ENCODE measurements at places on chromosomes 6 and 20.

DNA sequence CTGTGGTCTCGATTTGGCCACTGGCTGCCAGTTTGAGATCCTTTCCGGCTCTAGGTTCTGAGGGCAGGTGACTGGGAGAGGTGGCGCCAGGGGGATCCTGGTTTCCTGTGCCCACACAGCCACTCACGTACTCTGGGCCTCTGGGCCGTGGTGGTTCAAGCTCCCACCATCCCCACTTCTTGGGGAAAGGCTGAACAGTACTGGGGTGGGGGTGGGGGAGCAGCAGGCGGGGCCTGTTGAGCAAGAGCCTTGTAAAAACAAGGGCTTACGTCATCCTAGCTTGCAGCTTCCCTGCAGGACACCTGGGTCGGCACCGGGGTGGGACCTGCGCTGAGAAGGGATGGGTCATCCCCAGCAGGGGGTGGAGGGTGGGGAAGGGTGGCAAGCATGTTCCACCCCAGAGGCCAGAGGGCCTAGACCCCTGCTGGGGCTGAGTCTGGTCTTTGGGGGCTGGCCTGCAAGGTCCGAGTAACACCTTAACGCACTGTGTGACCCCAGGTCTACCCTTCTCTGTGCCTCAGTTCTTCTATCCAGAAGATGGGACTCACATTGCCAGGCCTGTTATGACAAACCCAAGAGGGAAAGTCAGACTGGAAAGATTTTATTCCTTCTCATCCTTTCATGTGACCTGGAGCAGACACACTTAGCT lies 3.1 kb upstream of the CEBPB start:
- DNase-seq, result peak; percentile 24

DNA sequence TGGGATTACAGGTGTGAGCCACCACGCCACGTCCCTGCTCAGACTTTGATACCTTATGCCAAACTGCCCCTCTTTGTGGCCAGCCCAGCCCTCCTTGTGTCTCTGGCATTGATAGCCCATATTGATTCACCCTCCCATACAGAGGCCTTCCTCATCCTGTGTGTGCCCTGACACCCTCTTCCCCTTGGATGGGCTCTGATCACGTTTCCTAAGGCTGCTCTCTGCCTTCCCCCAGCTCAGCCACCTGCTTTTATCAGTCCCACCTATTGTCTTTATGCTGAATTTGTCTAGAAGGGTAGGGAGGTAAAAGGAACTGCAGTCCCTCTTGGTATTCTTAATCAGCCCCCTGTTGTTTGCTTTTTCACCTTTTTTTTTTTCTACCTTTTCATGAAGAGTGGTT lies 95.9 kb downstream of the CDKAL1 start:
- no peak for DNase-seq

- DNase-seq, result no peak
Observed at GRCh38 chr20:13101276-13101675, 92.5 kb downstream of the SPTLC3 start.

- DNase-seq, result peak; percentile 13
Observed at GRCh38 chr6:81772741-81773140, 20.3 kb upstream of the TENT5A start.

- no peak for DNase-seq
Observed at GRCh38 chr20:6612606-6612923, 154.9 kb upstream of the BMP2 start.

DNA sequence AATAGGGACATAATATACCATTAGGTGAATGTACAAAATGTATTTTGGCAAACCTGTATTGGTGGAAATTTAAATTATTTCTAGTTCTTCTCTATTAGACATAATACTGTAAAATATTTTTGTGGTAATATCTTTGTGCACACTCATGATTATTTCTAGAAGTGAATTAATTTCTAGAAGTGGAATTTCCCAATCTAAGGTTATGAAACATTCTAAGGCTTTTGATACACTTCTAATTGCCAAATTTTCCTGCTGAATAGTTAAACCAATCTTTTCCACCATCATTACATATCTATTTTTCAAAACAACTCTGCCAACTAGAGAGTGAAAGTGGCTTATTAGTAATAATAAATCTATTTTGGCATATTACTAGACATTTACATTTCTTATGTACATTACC lies 1.8 kb upstream of the CCND3 start:
- no peak for DNase-seq

DNA sequence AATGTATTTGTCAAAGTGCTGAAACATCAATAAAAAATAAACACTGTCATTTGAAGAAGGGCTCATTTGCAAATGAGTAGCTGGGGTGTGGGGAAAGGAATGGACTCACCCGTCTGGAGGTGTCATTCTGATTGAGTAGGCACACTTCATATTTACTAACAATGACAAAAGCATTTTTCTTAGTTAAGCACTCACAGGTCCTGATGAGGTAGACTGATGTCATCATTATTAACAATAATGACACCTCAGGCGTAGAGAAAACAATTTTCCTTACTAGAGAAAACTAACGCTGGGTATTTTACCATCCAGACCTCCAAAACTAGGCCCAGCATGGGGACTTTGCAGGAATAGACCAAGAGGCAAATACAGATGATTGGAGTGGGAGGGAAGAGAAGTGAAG lies 76.0 kb downstream of the UNC5CL start:
- no peak for DNase-seq

DNA sequence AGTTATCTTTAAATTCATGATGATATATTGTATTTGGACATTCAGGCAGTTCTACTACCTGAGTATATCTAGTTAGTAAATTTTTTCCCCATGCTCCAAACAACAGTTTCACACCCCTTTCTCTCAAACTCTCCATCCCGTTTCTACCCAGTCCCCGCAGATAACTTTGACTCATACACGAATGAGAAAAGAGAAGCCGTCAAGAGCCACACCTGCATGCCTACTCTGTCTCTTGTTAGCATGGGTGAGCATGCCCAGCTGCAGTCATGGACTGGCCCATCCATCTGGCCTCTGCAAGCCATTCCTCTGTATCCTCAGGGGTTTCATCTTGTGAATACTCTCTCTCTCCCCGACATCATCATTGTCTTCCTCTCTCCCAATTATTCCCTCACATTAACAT lies 41.5 kb downstream of the MYB start:
- DNase-seq, result no peak

- DNase-seq, result no peak
Observed at GRCh38 chr6:121274666-121275295, 59.5 kb downstream of the TBC1D32 start.

DNA sequence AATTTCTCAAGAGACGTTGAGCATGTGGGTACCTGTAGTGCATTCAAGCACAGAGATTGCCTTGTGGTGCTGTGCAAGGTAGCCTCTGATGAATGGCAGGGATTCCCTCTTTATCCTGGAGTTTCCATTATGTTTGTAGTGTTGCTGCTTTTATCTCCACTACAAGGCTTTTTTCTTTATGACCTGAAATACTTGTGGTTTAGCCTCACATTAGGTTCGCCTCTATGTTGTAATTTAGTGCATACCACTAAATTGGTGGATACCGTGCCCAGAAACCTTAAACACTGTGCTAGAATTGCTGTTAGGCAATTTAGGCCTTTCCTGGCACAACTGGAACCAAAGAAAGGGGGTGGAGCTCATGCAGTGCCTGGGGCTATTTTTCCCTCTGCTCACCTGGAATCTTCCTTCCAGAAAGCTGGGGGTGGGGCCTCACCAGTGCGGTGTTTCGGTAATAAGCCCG lies 76.8 kb downstream of the NCOA7 start:
- no peak for DNase-seq

GRCh38 chr20:19327401-19327800 lies 115.0 kb downstream of the SLC24A3 start:
- no peak for DNase-seq

DNA sequence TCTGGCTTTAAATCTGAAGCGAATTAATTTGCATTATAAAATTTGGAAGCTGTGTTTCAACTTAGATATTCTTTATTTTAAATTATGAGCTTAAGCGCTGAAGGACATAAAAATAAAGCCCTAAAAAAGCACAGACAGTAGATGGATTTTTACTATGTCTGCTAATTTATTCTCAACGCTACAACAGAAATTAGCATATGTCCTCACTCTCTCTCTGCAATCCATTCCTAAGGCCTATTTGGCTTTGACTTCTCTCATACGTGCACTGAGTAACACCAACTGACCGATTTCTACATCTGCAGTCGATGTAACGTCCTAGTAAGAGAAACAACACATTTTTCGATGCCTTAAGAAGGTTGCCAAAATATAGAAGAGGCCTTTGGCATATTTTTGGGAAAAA lies 23.7 kb downstream of the HEBP2 start:
- DNase-seq, result no peak

- no peak for DNase-seq
Observed at GRCh38 chr20:37711001-37711400, 17.2 kb downstream of the CTNNBL1 start.

DNA sequence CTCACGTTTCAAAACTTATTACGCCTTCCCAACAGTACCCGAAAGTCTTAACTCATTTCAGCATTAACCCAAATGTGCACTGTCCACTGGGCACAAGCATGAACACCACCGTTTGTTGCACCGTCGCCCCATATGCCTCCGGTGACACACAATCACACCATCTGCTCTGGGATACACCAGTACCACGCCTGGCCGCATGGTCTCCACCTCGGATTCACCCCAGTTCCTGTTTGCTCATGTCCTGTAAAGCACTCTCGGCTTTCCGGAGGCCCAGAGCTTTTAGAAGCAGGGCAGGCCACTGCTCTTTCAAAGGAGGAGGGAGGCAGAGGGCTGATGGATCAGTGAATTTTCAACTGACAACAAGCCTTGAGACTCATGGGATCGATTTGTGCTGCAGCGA lies 1570.0 kb upstream of the DEFB115 start:
- DNase-seq, result no peak

DNA sequence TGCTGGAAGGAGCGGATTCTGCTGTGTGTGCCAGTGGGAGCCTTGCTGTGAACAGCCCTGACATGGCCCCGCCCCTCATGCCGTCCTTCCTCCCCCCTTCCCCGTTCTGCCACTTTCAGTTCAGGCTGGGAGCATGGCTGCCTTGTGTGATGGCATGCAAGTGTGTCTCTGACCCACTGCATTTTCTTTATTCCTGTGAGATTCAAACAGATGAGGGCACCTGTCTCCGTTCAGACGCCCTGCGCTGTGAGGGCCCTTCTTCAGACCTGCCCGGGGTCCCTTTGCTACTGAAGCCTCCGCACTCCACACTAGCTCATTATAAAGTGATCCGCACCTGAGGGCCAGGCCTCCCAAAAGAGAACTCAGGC lies 88.3 kb downstream of the TAF4 start:
- no peak for DNase-seq

- no peak for DNase-seq
Observed at GRCh38 chr20:43781215-43781614, 54.4 kb upstream of the GTSF1L start.

All from CD4-positive, alpha-beta T cell treated with Interferon gamma for 1 hour (primary cell).